SHP77 treated with DMSO at 0.1 percent for 48 hours (cell line): ENCODE measurements at places on chromosomes 6 and 20.

DNA sequence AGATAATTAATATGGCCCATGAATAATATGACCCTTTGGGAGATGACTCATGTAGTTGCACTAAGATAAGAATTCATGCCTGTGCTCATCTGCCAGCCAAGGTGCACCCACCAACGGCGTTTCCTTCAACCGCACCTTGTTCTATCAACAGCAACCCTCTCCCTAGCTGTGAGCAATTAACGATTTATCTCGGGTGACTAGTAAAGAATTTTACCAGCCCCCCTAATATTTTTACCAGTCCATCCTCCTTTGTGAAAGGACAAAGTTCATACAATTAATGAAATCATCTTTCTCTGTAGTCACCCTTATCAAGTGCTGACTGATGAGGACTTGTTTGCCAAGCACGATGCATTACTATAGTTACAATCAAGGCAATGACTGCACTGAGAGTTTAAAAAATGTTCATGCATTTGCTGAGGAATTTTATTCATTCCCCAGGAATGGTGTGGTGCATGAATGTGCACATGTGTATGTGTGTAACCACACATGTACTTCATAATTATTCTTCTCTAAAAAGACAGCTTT is 118.7 kb downstream of the SMOC2 start:
- no peak for DNase-seq

- DNase-seq, result peak; percentile 91
These were observed 256.5 kb upstream of the RREB1 start for GRCh38 chr6:6851059-6851948.

GRCh38 chr6:123812621-123813020 is 9.0 kb downstream of the NKAIN2 start:
- DNase-seq, result no peak

GRCh38 chr20:59831916-59832270 is 101.5 kb downstream of the SYCP2 start:
- no peak for DNase-seq

- no peak for DNase-seq
These were observed 5.2 kb downstream of the TENT5A start for GRCh38 chr6:81747327-81747726.
